DMS53 (cell line): ENCODE measurements at places on chromosomes 5 and 9.

DNA sequence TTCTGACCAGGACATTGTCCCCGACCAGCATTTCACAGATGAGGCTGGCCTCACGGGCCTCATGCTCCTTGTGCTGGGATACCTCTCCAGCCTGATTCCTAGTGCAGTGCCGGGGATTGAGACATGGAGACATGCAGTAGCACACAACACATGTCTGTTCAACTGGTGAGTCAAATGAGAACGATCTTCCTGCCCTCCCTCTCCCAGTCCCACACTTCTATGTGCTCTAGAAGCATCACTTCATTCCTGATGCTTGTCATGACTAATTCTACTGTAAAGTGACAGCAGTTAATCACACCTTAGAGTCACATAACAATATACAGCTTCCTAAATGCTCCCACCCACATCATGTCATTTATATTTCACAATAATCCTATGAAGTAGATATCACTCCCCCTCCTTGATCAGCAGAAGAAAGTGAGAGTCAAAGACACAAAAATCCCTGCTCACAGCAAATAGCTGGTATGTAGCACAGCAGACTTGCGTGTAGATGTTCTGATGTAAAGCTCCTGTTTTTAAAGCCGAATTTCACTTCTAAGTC is 101.8 kb downstream of the CCDC192 start:
- no peak for DNase-seq

DNA sequence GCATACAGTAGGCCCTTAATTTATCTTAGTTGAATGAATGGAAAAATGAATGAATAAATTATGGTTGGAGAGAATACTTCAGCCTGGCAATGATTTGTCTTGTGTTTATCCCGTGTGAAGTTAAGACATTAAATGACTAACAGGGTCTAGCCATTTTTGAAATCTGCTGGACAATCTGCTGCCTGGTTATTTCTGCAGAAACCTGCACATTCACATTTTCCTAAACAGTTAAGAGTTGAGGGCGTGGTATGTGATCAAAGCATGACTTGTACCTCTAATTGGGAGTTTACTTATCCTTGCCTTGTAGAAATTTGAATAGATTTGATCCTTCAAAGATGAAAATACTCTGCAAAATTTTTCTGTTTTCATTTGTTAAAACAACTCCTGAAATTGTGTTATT is 34.6 kb upstream of the NDFIP1 start:
- DNase-seq: no peak

DNA sequence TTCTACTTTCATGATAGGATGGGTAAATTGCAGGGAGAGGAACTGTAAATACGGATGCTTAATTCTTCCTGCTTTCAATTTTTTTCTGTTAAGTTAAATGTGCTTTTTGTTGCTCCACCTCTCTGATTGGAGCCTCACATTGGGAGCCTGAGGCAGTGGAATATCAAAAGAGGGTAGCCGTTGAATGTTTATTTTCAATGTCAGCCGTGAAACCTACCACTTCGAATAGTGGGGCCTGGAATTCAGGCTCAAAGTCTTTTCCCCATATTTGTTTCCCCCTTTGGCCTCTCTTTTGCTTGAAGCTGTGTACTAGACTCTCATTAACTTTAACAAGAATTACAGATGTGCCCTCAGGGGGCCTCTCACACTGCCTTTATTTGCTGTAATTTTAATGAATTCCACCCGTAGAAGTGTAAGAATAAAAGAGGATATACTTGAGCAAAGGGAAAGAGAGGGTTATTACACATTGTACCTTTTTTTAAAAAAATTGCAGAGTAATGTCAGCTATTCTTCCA is 29.0 kb downstream of the PSAT1 start:
- no peak for DNase-seq

DNA sequence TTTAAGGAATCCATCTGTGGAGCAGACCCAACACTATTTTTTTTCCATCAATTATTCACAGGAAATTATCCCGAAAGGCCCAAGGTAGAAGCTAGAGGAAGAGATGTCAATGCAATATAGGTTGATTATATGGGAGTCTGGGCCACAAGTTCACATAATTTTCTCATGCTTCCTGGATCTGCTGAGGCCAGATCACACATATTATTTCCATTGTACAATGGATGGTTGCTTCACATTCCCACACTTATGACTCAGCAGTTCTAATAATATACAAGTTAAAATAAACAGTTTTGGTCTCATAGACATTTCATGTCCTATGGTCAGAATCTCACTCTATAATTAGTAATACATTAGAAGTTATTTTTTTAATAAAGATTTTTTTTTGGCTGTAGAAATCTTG is 66.0 kb upstream of the PTPRD start:
- peak; percentile 3 for DNase-seq

GRCh38 chr5:136506131-136506530 is 140.8 kb upstream of the TRPC7 start:
- DNase-seq: no peak

DNA sequence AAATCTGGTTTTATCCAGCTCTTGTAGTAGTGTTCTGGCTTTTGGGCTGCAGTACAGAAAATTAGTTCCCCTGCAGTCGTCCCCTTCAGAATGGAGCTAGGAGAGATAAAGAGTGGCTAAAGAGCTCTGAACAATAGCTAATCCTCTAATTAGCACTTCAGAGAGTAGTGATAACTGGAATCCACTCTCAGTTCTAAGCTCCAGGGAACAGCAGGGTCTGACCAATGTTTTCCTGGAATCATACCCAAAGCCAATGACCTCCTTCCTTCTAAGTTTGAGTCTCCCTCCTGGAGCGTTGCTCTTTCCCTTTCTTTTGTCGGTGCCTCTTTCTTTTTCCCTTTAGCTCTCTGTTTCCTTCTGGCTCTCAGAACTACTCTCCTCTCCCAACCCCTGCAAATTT is 47.4 kb downstream of the MFAP3 start:
- DNase-seq: no peak

DNA sequence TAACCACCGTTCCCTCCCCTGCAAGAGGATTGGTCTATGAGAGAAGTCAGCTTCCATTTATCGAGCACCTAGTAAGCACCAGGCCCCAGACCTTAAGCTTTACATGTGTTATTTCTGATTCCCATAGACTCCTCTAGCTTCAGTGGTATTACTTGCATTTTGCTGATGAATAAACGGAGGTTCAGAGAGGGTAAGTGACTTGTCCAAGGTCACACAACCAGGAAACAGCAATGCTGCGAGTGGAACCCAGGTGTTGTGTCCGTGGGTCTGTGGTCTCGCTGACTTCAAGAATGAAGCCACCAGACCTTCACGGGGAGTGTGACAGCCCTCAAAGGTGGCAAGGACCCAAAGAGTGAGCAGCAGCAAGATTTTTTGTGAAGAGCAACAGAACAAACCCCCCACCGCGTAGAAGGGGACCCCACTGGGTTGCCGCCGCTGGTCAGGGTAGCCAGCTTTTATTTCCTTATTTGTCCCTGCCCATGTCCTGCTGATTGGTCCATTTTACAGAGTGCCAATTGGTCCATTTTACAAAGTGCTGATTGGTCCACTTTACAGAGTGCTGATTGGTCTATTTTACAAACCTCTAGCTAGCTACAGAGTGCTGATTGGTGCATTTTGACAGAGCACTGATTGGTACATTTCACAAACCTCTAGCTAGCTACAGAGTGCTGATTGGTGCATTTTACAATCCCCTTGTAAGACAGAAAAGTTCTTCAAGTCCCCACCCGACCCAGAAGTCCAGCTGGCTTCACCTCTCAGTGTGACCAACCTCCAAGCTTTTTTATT is 29.1 kb upstream of the KCNIP1 start:
- no peak for DNase-seq

DNA sequence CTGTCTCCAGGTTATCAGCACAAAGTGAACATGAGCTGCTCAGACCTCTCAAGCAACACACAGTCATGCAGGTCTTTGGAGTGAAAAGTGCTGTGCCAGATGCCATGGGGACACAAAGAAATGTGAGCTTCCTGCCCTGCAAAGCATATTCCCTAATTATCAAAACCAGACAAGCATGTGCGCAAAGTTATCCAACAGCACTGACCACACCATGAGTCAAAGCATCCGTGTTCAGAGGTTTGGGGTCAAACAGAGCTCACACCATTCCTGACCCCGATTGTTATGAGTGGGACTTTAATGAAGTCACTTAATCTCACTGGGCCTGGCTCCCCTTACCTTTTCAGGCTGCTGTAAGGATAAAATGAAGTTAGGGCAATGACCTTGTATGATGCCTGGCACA is 138.5 kb downstream of the SLIT3 start:
- DNase-seq: no peak

GRCh38 chr5:181170237-181170825 is 22.9 kb downstream of the OR2V2 start:
- DNase-seq: peak; percentile 48

DNA sequence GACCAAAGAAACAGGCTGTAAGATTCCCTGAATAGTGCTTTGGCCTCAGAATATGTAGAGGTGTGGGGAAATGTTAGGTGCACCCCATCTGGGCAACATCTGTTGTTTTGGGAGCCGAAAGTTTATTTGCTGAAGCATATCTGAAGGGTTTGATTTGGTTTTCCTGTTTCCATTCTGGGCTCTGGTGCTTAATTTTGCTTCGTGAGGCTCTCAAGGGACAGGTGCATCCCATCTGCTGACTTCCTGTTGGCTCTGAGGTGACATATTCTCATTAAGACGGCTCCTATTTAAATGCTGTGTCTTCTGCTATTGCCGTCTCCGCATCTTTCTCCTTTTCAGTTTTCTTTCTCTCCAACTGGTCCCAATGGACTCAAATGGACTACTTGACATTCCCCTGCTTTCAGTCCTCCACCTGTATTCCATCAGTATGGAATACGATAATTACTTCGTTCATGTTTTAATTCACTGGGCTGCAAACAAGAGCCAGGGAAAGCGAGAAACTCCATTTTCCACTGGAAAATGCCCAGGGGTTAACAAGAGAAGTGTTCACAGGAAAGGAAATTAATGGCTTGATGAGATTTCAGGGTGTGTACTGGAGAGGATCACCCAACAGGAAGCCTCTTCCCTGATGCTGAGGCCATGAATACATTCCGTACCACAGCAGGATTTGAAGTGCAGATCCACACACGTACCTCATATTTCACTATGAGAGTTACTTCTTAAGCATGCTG is 104.0 kb downstream of the MTX3 start:
- peak; percentile 39 for DNase-seq

DNA sequence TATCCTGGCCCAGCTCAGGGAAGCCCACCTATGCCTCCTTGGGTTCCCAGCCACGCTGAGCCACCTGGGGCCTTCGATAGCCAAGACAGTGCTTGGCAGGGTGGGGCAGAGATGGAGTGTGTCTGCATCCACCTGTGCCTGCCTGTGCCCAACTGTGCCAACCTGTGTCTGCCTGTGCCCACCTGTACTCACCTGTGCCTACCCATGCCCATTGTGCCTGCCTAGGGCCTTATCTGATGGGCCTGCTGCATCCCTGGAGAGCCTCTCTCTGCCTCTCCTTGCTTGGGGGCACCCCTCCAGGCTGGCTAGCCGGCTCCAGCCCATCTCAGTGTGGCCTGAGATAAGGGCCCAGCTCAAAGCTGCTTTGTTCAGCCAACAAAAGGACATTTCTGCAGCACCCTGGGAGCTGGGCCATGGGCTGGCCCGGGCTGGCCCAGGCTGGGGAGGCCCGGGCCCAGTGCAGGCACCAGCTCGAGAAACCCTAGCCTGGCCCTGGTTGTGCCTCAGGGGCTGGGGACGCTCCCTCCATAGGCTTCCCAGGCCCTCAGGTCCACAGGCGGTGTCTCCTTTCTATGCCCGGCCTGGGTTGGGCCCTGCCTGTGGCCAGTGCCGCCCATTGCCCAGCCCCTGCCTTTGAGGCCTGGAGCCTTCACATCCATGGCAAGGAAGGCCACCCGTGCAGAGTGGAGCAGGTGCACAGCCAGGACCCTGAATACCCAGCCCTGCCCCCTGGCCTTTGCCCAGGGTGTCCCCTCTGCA is 37.3 kb upstream of the NOTCH1 start:
- no peak for DNase-seq

GRCh38 chr5:83368319-83368718 is 103.2 kb upstream of the VCAN start:
- no peak for DNase-seq

DNA sequence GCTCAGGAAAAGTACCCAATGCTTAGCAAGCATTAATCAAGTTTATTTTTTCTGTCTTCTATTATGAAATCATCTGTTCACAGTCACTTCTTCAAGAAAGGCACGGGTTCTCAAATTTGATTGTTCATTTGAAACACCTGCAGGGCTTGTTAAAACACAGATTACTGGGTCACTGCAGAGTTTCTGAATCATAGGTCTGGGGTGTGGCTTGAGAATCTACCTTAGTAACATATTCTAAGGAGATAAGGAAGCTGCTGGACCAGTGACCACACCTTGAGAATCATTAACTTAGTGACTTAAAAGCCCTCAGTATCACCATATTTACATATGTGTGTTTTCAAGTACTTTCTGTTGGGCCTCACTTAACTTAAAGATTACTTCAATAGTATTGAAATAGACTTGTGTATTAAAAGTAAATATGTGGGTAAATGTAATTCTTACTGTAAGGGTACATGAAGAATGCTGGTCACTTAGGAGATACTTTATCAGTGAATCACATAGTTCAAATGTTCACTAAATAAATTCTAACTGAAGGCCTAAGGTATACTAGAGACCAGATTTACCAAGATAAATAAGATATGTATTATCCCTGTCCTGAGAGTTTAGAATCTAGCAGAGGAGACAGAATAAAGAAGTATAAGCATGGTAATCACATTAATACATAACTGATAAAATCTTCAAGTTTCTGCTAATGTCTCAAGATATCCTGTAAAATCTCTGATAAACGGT is 1342.1 kb upstream of the C9orf72 start:
- peak; percentile 16 for DNase-seq

DNA sequence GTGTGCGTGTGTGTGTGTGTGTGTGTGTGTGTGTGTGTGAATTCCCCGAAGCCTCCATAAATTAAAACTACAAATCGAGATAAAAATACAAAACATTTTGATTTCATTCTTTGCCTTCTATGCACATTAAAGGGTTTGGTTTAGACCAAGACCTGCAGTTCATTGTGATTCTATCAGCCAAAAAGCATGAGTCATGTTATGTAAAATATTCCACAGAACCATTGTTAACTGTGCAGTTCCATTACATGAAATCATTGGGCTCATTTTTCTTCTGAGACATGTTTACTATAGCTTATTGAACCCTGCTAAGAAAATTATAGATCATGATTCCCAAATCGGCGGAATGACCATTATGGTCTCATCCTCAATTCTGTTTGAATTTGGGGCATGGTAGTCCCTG is 11.7 kb downstream of the CAVIN4 start:
- DNase-seq: no peak

GRCh38 chr5:4762316-4762715 is 377.8 kb upstream of the ADAMTS16 start:
- DNase-seq: no peak
